ENCODE measurements at places on chromosomes 12 and 14. TPM values are rescaled to one million over a fixed set of nuclear protein-coding genes. Genes with fewer than 3 reads are reported as not detected.

The OLR1 gene
- 30.3 TPM for total RNA-seq

The PRH1 gene
- 7.1 TPM for total RNA-seq

The IAPP gene
- total RNA-seq, result not detected

The PRB2 gene
- not detected for total RNA-seq

The SLCO1A2 gene
- total RNA-seq, result not detected

The MAP3K12 gene
- total RNA-seq, result 21.7 TPM

The PTPRO gene
- total RNA-seq, result not detected

The KRT75 gene
- not detected for total RNA-seq

The PRR4 gene
- total RNA-seq, result 1.3 TPM

The RTL1 gene
- not detected for total RNA-seq

The TAS2R8 gene
- not detected for total RNA-seq

The SLC5A8 gene
- not detected for total RNA-seq

The LRFN5 gene
- total RNA-seq, result not detected

The AMDHD1 gene
- total RNA-seq, result not detected

The PPM1H gene
- total RNA-seq, result 7.7 TPM

The TMEM121 gene
- total RNA-seq, result 3.4 TPM

The L2HGDH gene
- 3.1 TPM for total RNA-seq

The KCNK10 gene
- not detected for total RNA-seq
